ENCODE measurements at places on chromosomes 1 and 21. TPM values are rescaled to one million over a fixed set of nuclear protein-coding genes. Genes with fewer than 3 reads are reported as not detected.

The ACTN2 gene
- not detected for total RNA-seq

The CACYBP gene
- 88.1 TPM for total RNA-seq

The GPATCH3 gene
- 26.7 TPM for total RNA-seq

The FGR gene
- 0.15 TPM for total RNA-seq

The CROCC gene
- total RNA-seq, result 46.1 TPM

The LYST gene
- total RNA-seq, result 32.5 TPM

The HSF2BP gene
- total RNA-seq, result 0.35 TPM

The ADAMTS5 gene
- not detected for total RNA-seq

The LENEP gene
- not detected for total RNA-seq

The FOXO6 gene
- total RNA-seq, result 0.91 TPM
